CD8-positive, alpha-beta memory T cell (primary cell): ENCODE measurements at places on chromosomes 12 and 14. TPM values are rescaled to one million over a fixed set of nuclear protein-coding genes. Genes with fewer than 3 reads are reported as not detected.

CLEC4E gene
- total RNA-seq, result not detected

DNA sequence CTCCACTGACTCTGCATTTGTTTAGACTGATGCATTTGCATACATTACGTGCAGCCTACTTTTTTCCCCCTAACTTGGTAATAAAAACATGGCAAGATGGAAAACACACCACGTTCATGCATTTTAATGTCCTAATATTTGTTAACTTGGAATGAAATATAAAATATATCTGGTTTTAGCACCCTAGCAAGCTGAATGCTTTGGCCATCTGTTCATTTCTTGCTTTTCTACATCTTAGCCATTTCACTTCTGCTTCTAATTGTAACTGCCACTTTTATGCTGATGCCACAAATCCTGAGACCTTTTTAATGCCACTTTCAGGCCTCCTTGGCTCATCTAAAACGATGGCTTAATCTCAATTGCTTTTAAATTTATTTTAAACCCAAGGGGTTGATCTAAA lies 177.7 kb upstream of the RASSF8 start:
- no peak for DNase-seq

DNA sequence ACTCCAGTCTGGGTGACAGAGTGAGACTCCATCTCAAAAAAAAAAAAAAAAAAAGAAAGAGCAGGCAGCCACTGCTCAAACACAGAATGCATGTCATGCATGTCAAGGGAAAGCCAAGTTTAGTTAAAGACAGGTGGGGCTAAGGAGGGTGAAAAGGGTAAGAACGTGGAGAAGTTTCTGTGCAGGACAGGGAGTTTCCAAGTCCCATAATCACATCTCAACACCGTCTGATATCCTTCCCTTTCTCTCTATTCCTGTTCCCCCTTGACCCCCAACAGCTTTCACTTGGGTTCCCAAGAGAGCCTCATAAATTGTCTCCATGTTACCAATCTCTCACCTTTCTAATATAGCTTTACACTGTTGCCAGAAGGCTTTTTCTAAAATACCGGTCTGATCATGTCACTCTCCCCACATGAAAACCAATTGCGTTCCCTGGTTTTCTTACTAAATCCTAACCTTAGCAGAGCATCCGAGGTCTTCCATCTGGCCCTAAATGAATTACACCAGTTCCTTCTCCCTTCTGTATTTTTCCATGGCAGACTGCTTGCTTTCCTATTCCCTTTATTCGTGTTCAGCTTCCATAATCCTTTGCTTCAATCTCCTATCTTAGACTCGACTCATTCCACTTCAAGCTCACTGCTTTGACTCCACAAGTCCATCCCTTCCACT lies 37.0 kb downstream of the LIMA1 start:
- DNase-seq, result no peak

GRCh38 chr14:92997343-92998061 lies 74.6 kb downstream of the CHGA start:
- no peak for DNase-seq

CLEC1A gene
- total RNA-seq, result not detected

GRCh38 chr12:86663716-86664115 lies 407.5 kb upstream of the MGAT4C start:
- DNase-seq, result no peak

DNA sequence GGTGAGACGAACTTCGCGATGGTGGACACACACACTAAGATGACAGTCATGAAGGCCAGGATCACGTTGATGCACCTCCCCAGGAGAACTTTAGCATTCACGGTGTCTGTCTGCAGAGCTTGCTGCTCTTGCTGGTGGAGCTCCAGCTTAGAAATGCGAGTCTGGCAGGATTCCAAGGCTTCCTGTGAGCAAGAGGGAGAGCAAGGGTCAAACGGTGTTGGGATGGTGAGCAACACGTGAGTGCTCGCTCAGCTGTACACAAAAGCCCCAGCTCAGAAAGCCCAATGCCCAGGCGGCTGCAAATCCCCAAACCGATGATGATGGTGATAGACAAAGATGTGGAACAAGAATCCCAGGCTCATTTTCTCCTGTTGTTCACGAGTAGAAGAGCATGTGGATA lies 78.8 kb downstream of the TMCC3 start:
- DNase-seq, result no peak

CORO1C gene
- total RNA-seq, result 45.8 TPM

NRIP2 gene
- not detected for total RNA-seq

PELI2 gene
- total RNA-seq, result 2.7 TPM

DNA sequence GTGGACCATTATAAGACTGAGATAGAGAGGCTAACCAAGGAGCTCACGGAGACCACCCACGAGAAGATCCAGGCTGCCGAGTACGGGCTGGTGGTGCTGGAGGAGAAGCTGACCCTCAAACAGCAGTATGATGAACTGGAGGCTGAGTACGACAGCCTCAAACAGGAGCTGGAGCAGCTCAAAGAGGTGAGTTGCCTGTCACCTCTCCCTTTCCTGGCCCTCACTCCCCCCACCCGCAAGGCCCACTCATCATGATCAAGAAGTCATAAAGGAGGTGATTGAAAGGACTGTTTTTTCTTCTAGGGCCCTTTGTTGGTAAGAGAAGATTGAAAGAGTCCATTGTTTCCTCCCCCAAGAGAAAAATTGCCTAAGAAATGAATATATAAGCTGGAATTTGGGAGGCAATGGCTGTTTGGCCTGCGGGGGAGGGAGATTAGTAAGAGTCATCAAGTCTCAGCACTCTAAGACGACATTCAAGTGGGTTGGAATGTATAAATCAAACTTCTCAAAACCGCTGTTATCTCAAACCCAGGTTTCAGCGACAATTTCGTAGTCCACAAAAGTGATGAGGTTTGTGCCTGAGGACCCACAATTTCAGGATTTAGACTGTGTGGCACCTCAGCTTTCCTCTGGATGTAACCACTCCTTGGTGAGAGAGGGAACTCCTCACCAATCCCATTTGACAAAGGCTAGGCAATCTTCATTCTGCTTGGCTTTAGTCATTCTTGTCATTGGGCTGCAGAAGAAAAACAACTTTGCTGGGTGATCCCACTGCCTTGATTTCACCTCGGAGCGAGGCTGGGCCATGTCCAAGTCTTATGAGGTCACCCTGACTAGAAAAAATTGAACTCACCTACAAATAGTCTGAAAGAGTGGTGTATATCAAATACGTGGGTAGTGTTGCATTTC lies 966 bp downstream of the BICD1 start:
- DNase-seq, result peak; percentile 1

GRCh38 chr14:70239802-70240201 lies 51.1 kb upstream of the SLC8A3 start:
- no peak for DNase-seq
